Activated CD4-positive, alpha-beta T cell treated with anti-CD3 and anti-CD28 coated beads, Interleukin-2, amount 50 U/mL, for 1 hour (primary cell): ENCODE measurements at places on chromosomes 5 and 9.

DNA sequence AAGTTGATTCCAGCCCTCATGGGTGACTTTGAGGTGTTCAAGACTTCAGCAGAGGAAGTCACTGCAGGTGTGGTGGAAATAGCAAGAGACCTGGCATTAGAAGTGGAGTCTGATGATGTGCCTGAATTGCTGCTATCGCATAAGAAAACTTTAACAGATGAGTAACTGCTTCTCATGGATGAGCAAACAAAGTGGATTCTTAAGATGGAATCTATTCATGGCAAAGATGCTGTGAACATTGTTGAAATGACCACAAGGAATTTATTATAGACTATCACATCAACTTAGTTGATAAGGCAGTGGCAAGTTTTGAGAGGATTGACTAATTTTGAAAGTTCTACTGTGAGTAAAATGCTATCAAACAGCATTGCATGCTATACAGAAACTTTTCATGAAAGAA is 17.1 kb upstream of the POU4F3 start:
- no peak for DNase-seq

GRCh38 chr9:136143215-136144001 is 24.7 kb upstream of the TMEM250 start:
- no peak for DNase-seq

GRCh38 chr9:76916231-76916630 is 10.3 kb upstream of the PRUNE2 start:
- no peak for DNase-seq

GRCh38 chr5:172144291-172144815 is 43.7 kb downstream of the STK10 start:
- DNase-seq = no peak

DNA sequence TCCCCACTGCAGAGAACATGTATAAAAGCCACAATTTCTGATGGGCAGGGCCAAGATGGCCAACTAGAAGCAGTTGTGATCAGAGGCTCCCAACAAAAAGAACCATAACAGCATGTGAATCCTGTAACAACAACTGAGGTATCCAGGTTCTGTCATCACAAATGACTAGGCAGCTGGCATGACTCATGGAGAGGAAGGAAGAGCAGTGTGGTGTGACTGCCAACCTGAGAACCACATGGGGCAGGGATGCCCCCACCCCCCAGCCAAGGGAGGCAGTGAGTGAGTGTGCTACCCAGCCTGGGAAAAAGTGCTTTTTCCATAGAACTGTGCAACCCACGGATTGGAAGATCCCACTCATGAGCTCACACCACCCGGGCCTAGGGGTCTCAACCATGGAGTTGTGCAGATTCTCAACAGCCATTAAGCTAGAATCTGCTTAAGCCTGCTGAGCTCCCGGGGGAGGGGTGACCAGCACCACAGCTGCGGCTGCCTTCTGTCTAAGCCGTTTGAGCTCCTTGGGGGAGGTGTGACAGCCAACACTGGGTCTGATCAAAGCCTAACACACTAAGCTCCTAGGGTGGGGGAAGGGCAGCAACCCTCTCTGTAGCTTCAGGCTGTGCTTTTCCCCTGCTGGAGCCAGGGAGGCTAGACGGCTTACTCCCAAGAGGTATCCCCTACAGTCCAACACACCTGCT is 80.1 kb upstream of the DMAC1 start:
- peak; percentile 1 for DNase-seq

GRCh38 chr5:68239487-68239886 is 23.9 kb downstream of the PIK3R1 start:
- peak; percentile 81 for DNase-seq

GRCh38 chr5:171700318-171700912 is 85.2 kb upstream of the SMIM23 start:
- no peak for DNase-seq

- DNase-seq = no peak
These were observed 2.3 kb downstream of the RALGPS1 start for GRCh38 chr9:126916909-126917308.

DNA sequence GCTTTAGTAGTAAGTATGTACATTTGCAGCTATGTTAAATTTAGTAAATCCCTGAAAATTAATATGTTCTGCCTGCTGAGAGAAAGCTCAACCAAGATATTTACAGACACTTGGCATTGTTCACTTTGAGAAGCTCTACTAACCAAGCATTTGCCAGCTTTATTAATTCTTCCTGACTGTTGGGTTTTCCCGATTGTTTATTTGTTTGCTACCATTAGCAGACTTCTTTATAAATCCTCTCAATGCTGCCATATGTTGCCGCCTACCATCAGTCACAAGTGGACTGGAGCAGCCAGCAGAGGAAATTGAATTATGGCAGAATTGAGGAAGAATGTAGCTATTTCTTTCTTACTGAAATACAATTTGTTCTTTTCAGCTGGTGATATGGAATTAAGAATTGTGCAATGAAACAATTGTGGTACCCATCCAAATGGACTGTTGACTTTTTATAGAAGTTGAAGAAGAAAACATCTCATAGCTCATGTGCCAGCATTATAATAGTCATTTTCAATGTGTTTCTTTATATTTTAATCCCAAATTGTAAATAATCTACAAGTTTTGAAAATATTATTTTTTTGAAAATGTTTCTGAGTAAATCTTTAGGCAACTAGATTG is 588.7 kb upstream of the CDH6 start:
- no peak for DNase-seq

DNA sequence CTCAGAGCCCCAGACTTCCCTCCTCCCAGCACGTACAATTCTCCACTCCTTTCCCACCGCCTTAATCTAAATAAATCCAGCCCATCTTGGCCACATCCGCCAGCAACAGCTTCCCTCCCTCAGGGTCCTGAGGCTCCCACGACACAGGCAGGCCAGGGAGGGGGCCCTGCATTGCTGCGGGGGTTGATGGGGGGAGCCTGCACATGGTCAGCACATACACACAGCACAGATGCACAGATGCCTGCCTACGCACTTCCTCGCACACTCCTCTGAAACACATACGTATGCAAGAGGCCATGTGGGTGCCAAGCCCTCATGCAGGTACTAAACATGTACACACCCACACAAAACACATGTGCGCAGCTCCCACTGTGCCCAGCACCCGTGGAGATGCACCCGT is 14.8 kb downstream of the PDGFRB start:
- no peak for DNase-seq

DNA sequence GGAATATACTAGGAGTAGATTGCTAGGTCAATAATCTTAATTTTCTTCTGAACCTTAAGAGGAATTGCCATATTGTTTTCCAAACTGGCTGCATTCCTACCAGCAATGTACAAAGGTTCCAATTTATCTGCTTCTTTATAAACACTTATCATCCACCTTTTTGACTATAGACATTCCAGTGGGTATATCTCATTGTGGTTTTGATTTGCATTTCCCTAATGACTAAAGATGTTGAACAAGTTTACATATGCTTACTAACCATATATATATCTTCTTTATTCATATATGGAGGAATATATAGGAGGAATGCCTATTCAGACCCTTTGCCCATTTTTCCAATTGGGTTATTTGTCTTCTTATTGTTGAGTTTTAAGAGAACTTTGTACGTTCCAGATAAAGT is 7.6 kb downstream of the DNAJC18 start:
- DNase-seq = no peak

GRCh38 chr5:180797256-180798192 is 5.1 kb downstream of the MGAT1 start:
- DNase-seq = no peak

GRCh38 chr5:139295346-139296057 is 2.0 kb downstream of the MATR3 start:
- DNase-seq = no peak

DNA sequence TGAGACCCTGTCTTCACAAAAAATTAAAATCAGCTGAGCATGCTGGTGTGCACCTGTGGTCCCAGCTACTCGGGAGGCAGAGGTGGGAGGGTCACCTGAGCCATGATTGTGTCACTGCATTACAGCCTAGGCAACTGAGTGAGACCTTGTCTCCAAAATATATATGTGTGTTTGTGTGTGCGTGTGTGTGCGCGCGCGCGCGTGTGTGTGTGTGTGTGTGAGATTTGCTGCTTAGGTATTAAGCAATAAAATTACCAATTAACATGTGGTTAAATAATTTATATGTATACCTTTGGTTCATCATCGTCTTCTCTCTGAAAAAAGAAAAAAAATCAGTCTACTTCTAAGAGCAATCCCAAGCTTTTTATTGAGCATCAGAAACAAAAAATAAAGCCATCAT is 86.0 kb upstream of the FSD1L start:
- no peak for DNase-seq

DNA sequence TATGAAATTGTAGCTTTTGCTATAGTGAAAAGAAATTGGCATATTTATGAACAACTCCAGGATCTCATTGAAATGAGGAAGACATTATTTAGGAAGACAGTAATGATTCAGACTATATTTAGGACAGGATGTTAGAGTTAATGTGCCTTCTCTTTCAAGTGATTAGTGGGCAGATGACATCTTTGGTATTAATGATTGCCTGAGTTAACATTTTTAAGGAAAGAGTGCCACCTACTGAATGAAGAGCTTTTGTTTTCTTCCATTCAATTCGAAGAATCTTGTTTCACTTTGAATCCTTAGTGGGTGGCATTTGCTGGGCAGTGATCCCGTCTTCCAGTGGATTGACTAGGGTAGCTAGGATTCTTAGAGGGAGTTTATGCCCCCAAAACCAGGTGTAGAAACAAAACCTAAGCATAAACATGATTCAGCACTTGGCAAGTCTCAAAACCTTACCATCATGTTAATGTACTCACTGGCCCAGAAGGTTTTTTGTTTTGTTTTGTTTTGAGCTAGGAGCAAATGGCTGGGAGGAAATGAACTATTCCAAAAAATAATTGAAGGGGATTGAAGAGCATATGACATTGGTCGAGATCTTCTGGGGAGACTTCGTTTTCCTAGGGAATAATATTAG is 23.2 kb downstream of the MAP3K1 start:
- DNase-seq = no peak

DNA sequence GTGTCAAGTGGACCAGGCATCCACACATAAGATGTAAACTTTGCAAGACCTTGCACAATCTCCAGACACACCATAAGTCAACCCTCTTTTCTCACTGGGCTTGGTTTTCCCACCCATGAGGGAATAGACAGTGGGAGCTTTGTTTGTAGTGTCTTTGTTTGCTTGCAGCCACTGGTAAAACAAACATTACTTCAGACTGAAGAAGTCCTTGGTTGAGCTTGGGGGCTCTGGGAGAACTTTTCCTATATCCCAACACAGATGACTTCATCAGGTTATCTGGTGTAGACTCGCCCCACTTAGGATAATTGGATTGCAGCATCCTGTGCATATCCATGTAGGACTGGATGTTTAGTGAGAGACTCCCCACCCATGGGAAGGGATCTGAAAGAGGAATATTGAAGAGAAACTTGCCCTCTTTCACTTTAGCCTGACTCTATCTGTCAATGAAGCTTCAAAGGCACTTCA is 11.5 kb upstream of the ADGRV1 start:
- DNase-seq = no peak

- DNase-seq = no peak
These were observed 173.8 kb upstream of the SLC30A5 start for GRCh38 chr5:68919988-68920490.

DNA sequence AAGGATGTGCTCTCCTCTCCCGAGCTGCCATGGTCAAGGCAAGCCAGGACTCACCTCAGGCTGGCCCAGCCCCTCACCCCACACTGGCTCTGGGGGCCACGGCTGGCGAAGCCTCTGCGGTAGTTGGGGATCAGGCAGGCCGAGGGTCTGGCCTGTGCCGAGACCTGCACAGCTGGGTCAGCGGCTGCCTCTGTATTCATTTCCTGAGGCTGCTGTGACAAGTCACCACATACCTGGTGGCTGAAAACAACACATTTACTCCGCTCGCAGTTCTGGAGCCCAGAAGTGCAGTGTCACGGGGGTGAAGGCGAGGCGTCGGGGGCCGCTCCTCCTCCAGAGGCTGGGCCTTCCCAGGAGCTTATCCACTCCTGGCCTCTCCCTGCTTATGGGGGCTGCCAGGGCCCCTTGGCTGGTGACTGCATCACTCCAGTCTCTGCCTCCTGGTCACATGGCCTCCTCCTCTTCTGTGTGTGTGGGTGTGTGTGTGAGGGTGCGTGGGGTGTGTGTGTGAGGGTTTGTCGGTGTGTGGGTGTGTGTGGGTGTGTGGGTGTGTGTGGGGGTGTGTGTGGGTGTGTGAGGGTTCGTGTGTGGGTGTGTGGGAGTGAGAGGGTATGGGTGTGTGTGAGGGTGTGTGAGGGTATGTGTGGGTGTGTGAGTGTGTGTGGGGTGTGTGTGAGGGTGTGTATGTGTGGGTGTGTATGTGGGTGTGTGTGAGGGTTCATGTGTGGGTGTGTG is 3.2 kb upstream of the SCGB3A1 start:
- no peak for DNase-seq

- no peak for DNase-seq
These were observed at the start of gene NME5 for GRCh38 chr5:138138949-138139780. NME5 (minus strand) TSS chr5:138139428; CDS start chr5:138138780, 648 bp downstream.

GRCh38 chr9:70484232-70485130 is 70.0 kb upstream of the KLF9 start:
- DNase-seq = no peak

DNA sequence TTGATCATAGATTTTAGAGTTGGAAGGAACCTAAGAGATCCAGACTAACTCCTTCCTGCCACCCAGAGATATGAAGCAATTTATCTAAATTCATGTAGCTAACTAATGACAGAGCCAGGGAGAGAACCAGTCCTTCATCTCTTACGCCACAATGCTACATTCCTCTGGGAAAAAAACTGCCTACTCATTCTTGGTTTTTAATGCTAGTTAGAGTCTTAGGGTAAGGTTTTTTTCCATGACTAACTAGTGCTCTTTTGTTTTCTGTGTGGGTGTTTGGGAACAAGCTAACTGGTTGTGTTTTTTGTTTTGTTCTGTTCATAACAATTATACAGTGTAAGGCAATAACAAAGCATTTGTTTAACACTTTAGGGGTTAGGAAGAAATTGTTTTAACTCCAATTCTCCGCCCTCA is 52.4 kb downstream of the SLC44A1 start:
- no peak for DNase-seq

DNA sequence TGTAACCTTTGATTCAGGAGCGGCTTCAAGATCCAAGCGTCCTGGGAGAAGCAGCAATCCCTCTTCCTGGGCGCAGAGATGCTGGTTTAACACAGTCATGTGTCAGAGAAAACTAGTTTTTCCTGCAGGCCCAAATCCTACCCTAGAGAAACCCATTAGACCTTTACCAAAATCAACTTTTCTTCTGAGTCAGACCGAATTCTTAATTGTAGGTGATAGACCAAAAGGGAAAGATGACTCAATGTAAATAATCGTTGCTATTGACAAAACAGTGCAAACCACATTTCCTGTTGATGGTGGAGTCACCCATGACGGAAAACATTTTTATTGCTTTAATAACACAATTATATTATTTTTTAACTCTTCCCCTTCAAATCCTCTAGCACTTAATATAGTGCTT is 40.1 kb downstream of the SLC1A1 start:
- no peak for DNase-seq

- no peak for DNase-seq
These were observed 83.7 kb downstream of the C5orf15 start for GRCh38 chr5:133884569-133885311.
